ENCODE measurements at places on chromosomes 5 and 9.

DNA sequence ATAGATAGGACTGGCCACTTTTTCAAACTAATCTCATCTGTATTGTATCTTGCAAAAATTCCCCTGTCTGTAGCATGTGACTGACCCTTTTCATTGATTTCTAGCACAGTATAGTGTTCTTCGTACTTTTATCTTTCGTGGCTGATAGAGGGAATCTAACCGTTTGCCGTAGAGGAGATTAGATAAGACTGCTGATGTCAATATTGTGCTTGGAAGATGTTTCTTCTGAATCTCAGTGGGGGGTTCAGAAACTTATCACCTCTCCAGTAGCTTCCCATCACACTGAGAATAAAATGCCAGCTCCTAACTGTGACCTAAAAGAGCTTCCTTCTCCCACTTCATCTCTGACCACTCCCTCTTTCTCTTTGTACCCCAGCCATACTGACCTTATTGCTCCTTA is 25.4 kb upstream of the ALDOB start:
- DNase-seq: no peak

DNA sequence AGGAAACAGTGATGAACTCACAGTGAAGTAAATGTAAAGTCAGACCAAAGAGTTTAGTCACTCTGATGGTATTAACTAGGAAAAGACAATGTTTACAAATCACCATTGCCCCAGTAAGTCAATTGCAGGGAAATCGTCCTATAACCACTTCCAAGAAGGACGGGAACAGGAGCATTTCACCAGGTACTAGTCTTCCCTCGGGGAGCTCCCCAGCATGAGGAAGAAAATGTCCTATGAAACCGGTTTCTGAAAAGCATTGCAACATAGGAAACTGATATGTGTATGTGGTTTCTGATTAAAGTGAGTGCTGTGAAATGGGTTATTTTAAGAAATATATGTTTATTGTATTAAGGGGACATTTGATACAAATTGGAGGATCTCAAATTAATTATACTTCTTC is 626.7 kb upstream of the ADAMTS16 start:
- no peak for DNase-seq

- DNase-seq: no peak
Observed at GRCh38 chr9:101027733-101028345, 688 bp upstream of the PLPPR1 start.

- DNase-seq: no peak
Observed at GRCh38 chr5:138528208-138528607, 14.8 kb downstream of the ETF1 start.

GRCh38 chr5:35246900-35247647 is 16.8 kb upstream of the PRLR start:
- no peak for DNase-seq

DNA sequence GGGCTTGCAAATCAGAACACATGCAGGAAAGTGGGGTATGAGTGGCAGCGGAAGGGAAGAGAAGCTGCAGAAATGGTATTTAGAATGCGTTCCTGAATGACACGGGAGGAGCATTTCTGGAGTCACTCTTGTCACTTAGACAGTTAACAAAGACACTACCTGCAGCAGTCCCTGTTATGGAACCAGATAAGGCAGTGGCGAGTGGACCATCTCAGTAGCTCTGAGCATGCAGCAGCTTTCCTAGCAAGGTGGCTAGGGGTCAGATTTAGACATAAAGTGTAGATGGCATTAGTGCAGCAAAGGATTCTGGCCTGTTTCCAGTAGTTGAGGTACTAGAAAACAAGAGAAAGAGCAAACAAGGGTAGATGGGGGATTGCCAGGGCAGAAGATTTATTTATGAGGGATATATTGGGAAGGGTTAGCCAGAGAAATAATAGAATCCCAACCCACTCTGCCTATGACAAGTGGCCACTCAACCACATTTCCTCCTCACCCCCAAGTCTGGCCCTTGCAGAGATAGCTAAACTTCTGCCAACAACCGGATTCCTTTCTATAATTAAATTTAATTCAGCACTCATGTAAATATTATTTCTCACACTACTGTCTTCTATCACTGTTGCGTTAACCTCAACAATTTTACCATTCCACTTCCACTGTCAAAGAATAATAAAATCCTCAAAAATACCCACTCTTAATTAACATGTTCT is 201.6 kb downstream of the DCP2 start:
- DNase-seq: no peak

DNA sequence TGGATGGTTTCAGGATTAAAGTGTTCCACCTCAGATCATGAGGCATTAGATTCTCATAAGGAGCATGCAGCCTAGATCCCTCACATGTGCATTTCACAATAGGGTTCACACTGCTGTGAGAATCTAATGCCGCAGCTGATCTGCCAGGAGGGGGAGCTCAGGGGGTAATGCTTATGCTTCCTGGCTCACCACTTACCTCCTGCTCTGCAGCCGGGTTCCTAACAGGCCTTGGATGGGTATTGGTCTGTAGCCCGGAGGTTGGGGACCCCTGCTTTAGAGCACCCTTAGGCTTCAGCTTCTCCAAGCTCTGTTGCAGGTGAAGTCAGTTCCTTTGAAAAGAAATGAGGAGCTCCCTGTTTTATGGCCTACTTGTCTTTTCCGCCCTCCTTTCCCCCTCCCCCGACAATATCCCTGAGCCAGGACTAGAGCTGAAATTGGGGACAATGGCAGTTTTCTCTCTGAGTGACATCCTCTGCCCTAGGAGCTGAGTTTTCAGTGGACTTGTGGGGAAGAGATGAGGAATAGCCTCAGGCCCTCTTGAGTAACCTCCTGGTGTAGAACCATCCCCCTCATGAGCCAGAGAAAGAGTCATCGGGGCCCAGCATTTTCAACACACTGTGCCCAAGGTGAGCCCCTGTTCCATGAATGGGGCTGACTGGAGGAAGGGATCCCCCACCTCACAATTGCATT is 16.2 kb upstream of the MAT2B start:
- no peak for DNase-seq

- DNase-seq: peak; percentile 46
Observed at GRCh38 chr5:157328277-157328912, 62.5 kb downstream of the CYFIP2 start.

GRCh38 chr5:64693636-64694035 is 3.3 kb downstream of the SHISAL2B start:
- DNase-seq: no peak

DNA sequence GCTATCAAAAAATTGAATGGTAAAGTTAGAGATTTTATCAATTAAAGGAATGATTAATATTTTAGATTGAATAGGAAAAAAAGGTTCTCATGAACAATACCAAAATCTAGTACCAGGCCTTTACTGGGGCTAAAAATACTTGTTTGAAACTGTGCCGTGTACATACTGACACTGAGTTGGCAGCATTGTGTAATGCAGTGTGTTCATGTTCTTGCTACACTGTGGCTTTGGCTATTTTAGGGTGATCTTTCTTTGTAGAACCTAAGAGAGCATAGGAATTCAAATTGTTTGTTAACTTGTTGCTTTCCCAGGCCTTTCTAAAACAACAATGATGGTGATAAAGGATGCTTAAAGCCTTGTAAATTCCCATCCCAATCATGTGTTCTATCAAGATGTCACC is 80.9 kb downstream of the KIF4B start:
- DNase-seq: no peak

DNA sequence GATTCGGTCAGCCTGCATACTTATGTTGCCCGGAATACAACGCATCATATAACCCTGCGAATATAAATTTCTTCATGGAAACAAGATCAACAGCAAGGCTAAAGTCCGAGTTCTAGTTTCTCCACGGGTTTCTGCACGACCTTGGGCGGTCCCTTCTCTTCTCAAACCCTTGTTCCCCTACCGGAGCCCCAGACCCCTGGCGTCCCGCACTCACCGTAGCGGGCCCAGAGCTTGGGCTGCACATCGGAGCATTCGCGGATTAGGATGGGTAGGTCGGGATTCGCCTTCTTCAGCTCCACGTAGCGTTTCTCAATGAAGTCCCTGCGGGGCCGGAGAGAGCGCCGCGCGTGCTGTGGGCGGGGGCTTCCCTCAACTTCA is 399 bp downstream of the NDUFA2 start:
- no peak for DNase-seq

DNA sequence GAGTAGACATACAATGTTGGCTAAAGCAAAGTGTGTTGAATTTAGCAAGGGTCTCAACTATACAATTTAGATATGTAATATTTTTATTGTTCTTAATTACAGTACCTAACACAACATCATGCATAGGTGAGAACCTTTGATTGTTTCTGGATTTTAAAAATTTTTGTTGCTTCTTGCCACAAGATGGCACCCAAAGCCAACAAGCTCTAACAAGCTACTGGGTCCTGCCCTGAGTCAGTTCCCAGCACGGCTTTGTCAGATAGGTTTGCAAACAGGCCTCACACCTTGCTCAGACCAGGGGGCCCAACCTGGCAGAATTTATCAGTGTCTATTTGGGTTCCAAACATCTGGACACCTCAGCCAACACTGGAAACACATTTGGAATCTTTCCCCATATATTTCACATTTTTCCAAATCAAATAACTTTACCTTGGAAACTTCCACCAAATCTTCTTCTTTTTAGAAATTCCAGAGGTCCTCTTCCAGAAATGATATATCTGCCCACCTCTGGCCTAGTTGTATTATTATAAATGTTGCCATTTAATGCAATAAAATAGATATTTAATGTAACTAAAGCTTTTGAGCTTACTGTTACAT is 49.5 kb upstream of the EGFLAM start:
- DNase-seq: no peak

DNA sequence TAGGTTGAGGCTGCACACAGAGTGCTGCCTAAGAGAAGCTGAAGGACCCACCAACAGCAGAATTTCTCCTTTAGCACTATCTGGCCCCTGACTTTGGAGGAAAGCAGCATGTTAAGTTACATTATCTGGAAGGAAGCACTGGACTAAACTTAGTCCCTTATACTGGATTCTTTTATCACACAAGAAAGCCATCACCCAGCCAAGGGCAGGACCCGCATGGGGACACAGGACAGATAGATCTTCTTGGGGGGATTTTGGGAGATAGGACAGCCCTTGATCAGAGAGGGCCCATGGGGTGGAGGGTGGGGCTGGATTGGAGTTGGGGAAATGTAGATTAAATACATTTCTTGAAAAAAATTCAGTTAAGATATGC is 14.4 kb downstream of the ANKRD33B start:
- DNase-seq: no peak

GRCh38 chr9:35690614-35691333 is 1.0 kb upstream of the TPM2 start:
- no peak for DNase-seq

All from stimulated activated CD4-positive, alpha-beta T cell treated with anti-CD3 and anti-CD28 coated beads, Interleukin-1b, Interleukin-23, amount 100 ng/mL, for 4 hours (primary cell).